Type B pancreatic cell (in vitro differentiated cells): ENCODE measurements at places on chromosomes 11 and 22. TPM values are rescaled to one million over a fixed set of nuclear protein-coding genes. Genes with fewer than 3 reads are reported as not detected.

Gene BARX2
- 62.1 and 186 TPM in 2 replicates for total RNA-seq

Gene CABP4
- not detected in 2 replicates for total RNA-seq

DNA sequence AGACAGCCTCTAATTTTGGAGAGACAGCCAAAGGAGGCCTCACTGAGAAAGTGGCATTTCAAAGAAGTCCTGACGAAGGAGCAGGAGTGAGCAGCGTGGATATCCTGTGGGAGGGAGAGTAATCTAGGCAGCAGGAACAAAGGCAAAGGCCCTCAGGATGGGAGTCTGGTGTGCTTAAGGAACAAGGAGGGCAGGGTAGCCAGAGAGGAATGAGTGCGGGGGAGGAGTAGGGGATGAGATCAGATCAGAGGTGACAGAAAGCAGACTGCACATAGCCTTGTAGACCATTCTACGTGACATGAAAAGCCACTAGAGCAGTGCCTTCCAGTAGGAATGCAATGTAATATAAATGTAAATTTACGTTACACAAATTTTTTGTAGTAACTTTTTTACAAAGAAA, 5.6 kb downstream of the SLC36A4 start:
- DNase-seq: no peak

DNA sequence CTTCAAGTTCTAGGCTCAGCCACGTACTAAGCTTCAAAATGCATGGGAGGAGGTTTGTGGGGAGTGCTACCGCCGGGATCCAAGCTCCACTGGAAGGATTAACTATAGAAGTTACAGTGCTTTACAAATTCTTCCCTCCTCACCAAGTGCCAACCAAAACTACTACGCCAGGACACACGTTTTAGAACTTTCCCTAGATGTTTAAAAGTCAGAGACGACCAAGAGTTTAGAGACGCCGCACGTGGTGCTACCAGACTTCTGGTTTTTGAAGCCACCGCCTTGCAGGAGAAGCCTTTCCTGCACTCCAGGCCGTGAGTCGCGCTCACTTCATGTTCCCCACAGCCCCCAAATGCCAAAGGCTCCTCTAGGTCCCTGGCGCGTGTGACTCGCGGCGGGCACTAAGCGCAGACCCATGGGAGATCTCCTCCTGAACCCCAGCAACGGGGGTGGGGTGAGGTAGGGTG, 734 bp downstream of the SNU13 start:
- DNase-seq: no peak

GRCh38 chr11:12505183-12505582, 127.8 kb downstream of the PARVA start:
- no peak for DNase-seq

- DNase-seq: no peak
Measured at GRCh38 chr11:131025421-131026125, 109.3 kb upstream of the SNX19 start.
